Right renal cortex interstitium (tissue), 3 donors: ENCODE measurements at places on chromosomes 5 and 9.

- no peak for DNase-seq
Observed at GRCh38 chr5:31918739-31919138, 255.4 kb downstream of the GOLPH3 start.

DNA sequence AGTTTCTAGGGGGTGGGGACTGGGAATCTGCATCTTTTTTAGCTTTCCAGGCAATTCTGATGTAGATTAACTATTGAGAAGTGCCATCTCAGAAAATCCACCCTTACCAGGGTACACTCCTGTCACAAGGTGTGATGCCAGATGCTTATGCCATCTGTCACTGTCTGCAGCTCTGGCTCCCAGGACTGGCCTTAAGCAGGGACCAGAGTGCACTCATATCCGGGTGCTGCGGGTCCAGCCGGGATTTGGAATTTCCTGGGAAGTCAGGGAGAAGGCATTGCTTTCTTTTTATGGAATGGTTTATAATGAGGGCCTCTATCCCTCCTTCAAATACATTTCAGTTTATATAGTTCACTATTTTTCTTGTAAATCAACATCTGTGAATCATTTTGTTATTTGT, 92.6 kb downstream of the TMEM174 start:
- DNase-seq = no peak

GRCh38 chr5:128002425-128002824, 81.1 kb upstream of the SLC12A2 start:
- DNase-seq = no peak

DNA sequence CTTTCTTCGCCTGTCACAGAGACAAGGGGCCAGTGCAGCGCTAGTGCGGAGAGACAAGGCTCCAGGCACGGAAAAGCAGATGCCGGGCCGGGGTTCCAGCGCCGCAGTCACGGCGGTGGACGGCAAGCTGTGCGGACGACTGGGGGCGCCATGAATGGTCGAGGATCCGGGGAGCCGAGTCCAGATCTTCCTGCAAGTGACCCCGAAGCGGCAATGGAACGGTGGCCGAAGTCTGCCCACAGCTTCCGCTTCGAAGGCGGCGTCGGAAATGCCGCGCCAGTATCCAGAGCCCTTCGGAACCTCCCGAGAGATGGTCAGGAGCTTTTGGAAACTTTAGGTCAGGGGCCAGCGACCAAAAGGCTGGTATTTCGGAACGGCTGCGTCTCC, 601 bp upstream of the FAF2 start:
- DNase-seq = peak; percentile 29

DNA sequence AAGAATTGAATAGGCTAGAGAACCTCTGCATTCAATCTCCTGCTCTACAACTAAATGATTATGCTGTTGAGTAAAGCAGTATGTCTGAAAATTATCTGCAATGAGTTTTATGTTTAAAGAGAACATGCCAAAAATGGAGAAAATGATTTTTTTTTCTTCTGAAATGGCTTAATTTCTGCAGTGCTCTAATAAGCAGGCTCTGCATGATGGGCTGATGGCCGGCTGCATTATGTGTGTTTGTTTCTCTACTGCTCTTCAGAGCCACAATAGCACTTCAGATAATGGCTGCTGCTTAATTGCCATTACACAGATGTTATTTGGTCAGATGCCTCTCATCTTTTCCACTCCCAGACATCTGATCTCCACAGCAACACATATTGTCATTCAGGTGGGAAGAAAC, 286.4 kb upstream of the DMAC1 start:
- DNase-seq = no peak

- no peak for DNase-seq
Observed at GRCh38 chr9:87579781-87580541, 82.3 kb downstream of the DAPK1 start.
